ENCODE measurements at places on chromosomes 13 and 19.

DNA sequence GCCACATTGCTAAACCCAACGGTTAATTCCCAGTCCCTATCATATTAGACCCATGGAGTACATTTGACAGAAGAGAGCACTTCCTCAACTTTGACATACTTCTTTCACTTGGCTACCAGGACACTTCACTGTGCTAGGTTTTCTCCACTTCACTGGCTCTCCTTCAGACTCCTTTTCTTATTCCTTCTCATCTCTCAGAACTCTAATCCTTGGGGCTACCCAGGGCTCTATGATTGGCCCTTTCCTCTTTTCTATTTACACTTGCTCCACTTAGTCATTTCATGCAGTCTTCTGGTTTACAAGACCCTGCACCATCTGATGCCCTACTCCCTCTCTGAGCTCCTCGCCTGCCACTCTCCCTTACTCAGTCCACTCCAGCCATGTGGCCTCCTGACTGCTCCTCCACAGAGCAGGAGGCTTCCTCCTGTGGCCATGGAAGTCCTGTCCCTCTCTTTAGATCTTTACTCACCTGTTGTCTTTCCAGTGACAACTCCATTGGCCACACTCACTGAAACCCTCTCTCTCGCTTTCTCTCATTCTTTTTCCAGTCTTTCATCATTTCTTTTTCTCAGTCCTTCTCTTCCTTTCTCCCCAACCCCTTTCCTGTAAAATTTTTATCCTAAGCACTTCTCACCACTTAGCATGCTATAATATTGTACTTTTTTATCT is 90.4 kb downstream of the TBC1D4 start:
- no peak for DNase-seq

- no peak for DNase-seq
Observed at GRCh38 chr19:38024992-38025908, 118.2 kb downstream of the SIPA1L3 start.

- DNase-seq, result no peak
Observed at GRCh38 chr13:80339912-80340650, 845 bp downstream of the SPRY2 start.

- no peak for DNase-seq
Observed at GRCh38 chr13:46386392-46387063, 524 bp downstream of the RUBCNL start.

DNA sequence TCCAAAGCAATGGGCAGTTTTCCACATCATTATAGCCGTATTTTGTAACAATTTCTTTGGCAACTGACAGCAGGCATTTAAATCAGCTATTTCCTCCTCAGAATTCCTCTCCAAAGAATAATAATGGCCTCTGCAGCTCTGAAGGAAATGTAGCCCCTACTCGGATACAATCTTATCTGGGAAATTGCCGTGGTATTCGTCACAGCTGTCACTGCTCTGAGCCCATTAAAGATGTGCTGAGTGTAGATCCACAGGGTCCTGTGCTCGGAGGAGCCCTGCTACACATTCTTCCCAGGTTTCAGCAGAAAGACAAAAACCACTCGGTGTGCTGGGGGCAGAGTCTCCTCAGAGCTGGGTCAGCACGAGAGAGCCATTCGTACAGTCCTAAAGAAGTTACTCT is 33.1 kb downstream of the MZT1 start:
- no peak for DNase-seq

DNA sequence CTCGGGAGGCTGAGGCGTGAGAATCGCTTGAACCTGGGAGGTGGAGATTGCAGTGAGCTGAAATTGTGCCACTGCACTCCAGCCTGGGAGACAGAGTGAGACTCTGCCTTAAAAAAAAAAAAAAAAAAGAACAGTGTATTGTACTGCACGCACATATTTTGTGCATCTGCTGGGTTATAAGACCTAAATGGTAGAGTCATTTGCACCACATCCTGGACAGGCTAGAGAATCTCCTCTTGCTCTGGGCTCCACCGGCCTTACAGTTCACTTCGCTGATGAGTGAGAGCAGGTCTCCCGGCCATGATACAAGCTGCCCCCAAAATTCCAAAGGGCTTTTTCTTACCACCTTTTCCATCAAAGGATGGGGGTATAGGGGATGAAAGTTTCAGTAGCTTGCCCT is 7.2 kb upstream of the SAE1 start:
- DNase-seq, result no peak

DNA sequence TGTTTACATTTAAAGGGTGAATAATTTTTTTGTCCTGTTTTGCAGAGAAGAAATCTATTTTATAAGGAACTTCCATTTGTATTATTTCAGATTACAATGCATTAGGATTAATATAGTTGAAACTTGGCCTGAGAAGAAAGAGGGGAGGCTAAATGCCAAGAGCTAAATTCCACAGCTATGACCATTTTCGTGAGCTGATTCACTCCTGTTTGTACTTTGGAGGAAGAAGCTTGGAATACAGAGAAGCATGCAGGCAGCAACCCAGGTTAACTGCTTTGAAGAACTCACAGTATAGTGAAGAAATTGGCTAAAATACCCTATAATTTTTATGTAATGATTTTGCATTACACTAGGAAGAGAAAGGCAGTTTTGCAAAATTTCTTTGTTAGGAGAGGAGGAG is 309.4 kb upstream of the KLF12 start:
- DNase-seq, result no peak

DNA sequence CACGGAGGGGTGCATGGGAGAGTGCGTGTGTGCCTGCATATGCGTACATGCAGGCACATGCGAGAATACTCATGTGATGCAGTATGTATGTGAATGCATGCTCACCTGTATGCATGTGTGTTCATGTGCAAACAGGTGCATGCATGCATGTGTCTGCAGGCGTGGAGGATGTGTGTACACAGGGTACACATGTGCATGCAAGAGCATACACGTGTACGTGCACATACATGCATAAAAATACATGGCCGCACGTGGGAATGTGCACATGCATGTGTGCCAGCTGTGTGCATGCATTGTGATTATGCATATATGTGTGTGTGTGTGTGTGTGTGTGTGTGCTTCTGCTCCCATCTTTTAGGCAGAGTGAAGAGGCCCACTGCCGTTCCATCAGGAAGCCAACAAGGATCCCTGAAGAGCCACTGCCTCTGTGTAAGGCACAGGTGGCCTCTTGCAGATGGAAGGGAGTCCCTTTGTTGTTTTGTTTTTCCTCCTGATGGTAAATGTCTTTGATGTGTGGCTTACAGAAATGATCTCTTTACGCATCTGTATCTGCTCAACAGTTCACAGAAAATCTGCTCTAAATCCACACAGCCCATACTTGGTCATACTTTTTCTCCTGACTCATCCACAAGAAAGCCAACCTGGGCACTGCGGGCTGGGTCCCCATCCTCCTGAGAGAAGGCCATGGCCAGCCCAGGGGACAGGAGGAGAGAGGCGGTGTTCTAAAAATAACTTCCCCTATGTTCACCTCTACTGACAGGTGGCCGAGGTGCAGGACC is 50.7 kb downstream of the KLF2 start:
- no peak for DNase-seq

Measured in stimulated activated CD8-positive, alpha-beta memory T cell treated with anti-CD3 and anti-CD28 coated beads, Interleukin-7, amount 100 ng/mL, for 48 hours (primary cell).